Suppressor macrophage treated with lipopolysaccharide for 4 hours (primary cell): ENCODE measurements at places on chromosomes 7 and 10.

- DNase-seq: no peak
These were observed 35.8 kb upstream of the ELN start for GRCh38 chr7:73992101-73992562.

DNA sequence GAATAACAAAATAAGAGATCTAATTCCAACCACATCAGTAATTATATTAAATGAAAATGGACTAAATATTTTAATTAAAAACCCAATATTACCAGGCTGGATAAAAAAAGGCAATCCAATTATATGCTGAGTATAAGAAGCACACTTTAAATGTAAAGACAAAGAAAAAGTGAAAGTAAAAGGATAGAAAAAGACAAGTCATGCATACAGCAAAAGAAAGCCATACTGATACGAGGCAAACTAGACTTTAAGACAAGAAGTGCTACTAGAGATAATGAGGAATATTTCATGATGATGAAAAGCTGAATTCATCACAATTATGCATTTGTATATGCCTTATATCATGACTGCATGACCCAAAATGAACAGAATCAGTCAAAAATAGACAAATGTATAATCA is 628.6 kb downstream of the PHTF2 start:
- DNase-seq: no peak

DNA sequence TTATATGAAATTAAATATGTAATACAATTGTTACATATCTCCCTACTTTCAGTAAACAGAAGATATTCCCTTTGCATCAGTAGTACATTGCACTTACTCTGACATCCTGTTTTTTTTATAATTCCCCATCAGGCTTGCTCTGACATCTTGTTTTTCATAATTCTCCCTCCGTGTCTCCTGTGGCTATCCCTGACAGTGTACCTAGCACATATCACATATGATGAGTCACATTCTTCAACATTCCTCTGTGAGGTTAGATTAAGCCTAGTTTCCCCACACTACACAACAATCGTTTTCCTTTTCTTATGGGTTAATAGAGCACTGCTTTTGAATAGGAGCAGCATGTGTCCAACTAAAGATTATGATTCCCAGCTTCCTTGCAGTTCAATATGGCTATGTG is 250.6 kb upstream of the NPVF start:
- DNase-seq: no peak

DNA sequence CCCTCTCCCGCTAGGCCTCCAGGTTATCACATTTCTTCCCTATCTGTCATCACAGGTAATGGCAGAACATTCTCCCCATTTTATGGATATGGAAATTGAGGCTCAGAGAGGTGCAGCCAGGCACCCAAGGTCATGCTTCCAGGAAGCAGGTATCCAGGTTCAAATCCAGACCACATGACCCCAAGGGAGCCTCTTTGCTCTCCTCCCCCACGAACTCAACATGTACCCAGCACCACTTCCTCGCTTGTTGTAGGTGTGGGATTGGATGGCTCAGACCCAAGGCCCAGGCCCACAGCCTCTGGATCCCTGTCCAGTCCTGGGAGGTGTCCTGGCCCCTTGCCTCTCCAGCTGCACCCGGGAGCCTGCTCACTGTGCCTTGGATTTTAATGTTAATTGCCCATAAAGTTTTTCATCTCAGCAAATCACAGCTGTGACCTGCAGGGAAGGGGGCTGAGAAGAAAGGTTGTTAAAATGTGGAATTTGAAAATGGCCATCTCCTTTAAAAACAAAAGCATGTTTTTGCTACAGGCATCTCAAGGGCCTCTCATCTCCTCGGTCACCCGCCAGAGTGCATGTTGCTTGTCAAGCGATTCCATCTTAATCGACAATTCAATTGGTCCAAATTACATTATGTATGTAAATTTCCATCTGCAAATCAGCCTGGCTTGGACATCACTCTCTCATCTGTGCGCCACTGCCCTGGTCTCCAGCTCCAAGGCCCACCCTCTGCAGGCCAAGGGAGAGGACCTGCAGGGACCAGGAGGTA is 205.4 kb upstream of the ZMIZ1 start:
- DNase-seq: no peak

DNA sequence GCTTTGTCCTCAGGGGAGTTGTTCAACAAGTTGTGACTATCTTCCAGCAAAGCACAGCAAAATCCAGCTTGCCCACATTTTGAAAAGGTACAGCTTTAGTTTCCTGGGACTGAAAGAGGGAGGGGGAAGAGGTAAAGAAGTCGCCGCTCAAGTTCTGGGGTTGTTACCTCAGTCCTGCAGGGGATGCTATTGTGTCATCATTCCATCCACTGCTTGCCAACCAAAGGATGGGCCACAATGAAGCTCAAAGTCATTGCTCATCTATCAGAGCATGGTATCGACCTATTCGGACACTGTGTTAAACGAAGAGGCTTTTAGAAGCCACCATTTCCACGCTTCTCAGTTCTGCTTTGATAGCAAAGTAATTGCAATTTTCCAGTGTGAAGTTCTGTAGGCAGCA is 34.3 kb downstream of the NPY start:
- DNase-seq: no peak

GRCh38 chr10:111598433-111599059 is 521.7 kb downstream of the ADRA2A start:
- DNase-seq: peak; percentile 63

DNA sequence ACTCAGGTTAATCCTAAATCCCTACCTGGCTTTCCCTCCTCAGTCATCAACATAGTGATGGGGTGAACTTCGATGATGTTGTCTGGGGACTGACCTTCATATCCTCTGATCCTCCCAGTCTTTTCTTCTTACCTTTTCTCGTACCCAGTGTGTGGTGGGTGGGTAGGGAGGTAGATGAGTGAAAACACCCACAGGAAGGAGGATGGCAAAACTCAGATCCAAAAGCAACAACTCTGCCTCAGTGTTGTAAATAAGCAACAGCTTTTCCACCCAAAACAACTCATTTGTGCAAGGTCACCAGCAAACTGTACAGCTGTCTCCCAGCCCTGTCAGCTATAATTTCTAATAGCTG is 38.6 kb downstream of the VOPP1 start:
- DNase-seq: no peak

- no peak for DNase-seq
These were observed 25.5 kb downstream of the KLHDC10 start for GRCh38 chr7:130095812-130096211.

DNA sequence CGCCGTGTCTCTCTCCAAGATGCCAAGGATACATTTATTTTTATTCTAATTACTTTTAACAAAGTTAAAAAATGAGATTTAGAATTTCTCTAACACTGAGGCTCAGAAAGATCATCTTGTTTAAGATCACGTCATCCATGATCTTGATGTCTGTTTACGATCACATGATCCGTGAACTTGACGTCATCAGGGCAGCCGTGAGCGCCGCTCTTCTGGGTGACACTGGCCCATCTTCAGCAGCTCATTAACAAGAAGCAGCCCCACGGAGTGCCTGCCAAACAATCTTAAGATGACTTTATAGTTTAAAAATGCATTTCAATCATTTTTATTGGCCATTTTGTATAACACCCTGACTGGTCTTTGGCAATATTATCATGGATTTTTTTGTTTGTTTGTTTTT is 291.1 kb upstream of the PRKCQ start:
- DNase-seq: no peak

- peak; percentile 64 for DNase-seq
These were observed 163.0 kb upstream of the PPP1R3A start for GRCh38 chr7:114081606-114082425.

- DNase-seq: peak; percentile 25
These were observed 41.5 kb upstream of the PIK3CG start for GRCh38 chr7:106823631-106824030.

DNA sequence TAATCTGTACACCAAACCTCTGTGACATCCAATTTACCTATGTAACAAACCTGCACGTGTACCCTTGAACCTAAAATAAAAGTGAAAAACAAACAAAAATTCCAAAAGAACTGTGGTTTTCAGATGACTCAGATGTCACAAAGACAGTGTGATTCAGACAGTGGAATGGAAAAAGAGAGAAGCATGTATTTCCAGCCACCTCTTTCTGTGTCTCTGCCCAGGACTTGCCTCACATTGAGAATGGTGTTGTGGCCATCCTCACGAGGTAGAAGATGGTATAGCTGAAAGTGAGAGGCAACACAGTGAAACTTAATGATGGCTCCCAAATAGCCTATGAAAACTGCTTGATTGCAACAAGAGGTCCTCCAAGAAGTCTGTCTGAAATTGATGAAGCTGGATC is 78.0 kb downstream of the ARL5B start:
- DNase-seq: no peak

- no peak for DNase-seq
These were observed 200.2 kb downstream of the DNAJC1 start for GRCh38 chr10:21803374-21803773.

- no peak for DNase-seq
These were observed 1.9 kb downstream of the KCND2 start for GRCh38 chr7:120274899-120275298.

DNA sequence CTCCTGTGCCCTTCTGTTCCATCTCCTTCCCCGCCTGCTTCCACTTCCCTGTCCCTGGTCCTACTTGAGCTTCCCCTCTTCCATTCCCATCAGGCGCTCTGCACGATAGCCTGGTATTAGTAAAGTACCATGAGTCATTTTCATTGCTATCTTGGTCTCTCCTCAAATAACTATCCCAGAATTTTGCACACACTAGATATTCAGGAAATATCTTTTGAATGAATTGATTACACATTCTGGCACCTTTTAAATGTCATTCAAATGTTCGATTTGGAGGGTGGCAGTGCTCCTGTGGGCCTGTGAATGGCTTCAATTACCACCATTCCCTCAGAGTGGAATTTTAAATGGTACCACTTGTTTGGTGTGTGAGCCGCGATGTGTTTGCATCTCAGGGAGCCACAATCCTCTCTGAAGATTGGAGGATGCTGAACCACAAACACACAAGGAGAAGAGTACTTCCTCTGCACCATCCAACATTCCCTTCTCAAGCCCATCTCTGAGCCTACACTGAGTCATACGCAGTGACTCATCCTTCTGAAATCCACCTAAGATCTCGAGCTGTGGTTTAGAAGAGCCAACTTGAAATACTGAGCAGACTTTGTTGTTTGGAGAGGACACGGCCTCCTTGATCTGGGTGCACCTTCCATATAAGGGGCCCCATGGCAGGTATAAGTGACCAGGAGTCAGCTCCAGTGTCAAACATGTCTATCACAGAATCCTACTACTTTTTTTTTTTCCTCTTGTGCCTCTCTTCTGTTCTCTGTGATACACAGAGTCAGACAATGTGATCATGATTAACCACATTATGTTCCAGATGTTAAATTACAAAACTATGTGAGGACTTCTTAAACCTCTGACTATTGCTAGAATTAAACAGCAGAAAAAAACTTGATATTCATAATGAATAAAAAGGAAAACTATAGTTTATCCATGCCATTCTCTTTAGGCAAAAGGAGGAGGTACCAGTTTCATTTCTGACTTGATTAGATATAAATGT is 81.9 kb downstream of the BMPER start:
- no peak for DNase-seq

DNA sequence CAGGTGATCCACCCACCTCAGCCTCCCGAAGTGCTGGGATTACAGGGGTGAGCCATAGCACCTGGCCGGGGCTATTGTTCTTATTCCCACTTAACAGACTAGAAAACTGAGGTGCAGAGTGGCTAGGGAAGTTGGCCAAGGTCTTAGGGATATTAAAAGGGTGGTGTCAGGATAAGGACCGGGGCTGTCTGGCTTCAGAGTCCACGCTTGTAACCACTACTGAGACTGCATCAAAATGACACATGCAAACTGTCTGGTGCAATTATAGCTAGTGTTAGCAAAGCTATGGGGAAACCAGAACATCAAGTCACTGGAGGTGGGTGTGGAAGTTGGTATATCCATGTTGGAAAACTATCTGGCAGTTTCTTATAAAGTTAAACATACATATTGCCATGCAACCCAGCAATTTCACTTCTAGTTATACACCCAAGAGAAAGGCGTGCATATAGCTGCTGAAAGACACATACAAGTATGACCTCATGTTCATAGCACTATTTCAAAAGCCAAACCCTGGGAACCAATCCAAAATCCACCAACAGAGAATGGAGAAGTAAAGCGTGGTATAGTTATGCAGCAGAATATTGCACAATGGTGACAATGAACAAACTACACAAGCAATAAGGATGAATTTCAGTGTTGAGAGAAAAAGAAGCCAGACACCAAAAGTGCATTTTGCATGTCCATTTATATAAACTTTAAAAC is 33.9 kb upstream of the EEPD1 start:
- DNase-seq: peak; percentile 97

- no peak for DNase-seq
These were observed 173.3 kb upstream of the ZNF804B start for GRCh38 chr7:88586219-88586618.

GRCh38 chr7:8938044-8938805 is 504.8 kb downstream of the NXPH1 start:
- DNase-seq: no peak

GRCh38 chr7:27433581-27433980 is 191.0 kb downstream of the EVX1 start:
- no peak for DNase-seq

GRCh38 chr10:8978100-8978499 is 923.6 kb downstream of the GATA3 start:
- DNase-seq: no peak

GRCh38 chr7:128443831-128444600 is 11.7 kb upstream of the HILPDA start:
- DNase-seq: no peak

DNA sequence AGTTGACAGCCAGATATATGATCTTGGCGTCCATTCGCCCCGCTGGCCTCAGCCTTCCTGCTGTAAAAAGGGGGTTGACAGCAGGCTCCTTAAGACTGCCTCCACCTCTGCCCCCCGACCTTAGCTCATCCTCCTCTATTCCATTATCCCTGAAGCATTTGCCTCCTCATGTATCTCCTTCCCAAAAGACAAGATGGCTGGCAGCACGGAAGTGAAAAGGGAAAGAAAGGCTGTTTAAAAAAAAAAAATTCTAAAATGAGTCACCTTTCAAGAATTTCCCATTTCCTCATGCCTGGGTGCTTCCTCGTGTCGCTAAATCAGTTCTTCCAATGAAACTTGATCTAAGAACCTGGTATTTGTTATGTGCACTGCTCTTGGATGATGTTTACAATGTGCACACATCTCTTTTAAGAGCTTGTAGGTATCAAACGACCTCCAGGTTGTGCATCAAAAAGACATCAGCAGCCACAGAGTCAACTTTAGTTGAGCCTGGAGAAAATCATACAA is 1.7 kb downstream of the SCRN1 start:
- DNase-seq: peak; percentile 77

GRCh38 chr7:74627661-74628411 is 29.7 kb upstream of the GTF2I start:
- no peak for DNase-seq

GRCh38 chr7:134108802-134109201 is 18.3 kb upstream of the LRGUK start:
- no peak for DNase-seq

GRCh38 chr10:22539579-22540298 is 174.6 kb downstream of the PIP4K2A start:
- no peak for DNase-seq

DNA sequence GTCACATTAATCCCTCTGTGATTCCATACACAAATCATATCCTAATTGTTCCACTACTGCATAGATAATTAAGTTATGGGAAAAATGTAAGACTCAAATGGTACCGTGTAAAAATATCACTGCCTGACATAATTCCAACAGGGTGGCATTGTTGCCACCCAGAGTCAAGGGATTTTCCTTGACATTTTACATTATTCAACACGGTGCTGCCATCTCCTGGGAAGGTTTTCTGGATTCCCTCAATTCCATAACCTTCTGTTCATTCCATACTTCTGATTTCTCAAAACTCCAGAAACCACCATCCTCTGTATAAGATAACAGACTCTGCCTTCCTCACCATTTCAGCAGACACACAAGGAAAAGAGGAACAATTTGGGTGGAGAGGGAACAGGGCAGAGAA is 495.9 kb downstream of the XPNPEP1 start:
- no peak for DNase-seq

GRCh38 chr7:129072479-129073011 is 17.6 kb upstream of the TNPO3 start:
- DNase-seq: peak; percentile 80
